Forelimb muscle (tissue), 1 donor: ENCODE measurements at places on chromosomes 4 and X. TPM values are rescaled to one million over a fixed set of nuclear protein-coding genes. Genes with fewer than 3 reads are reported as not detected.

- no peak for DNase-seq
Observed at GRCh38 chrX:116198810-116199209, 28.3 kb downstream of the AGTR2 start.

GRCh38 chr4:25913056-25913850, 767 bp upstream of the SMIM20 start:
- DNase-seq = no peak

- no peak for DNase-seq
Observed at GRCh38 chrX:29662101-29662500, 553.3 kb upstream of the MAGEB2 start.

DNA sequence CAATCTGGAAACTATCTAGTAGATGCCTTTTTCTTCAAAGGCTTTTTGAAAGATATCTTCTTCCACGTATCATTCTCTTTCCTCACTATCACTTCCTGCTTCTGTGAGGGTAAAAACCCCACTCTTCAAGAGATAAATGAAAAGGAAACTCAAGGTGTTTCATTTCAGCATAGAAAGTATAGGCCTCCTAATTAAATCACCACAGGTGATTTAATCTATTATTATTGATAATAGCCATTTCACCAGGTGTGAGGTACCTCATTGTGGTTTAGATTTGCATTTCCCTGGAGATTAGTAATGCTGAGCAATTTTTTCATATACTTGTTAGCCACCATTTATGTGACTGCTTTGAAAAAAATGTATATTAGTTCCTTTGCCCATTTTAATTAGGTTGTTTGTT, 92.0 kb upstream of the EMCN start:
- no peak for DNase-seq

- no peak for DNase-seq
Observed at GRCh38 chr4:39181520-39181904, 817 bp upstream of the WDR19 start.

DNA sequence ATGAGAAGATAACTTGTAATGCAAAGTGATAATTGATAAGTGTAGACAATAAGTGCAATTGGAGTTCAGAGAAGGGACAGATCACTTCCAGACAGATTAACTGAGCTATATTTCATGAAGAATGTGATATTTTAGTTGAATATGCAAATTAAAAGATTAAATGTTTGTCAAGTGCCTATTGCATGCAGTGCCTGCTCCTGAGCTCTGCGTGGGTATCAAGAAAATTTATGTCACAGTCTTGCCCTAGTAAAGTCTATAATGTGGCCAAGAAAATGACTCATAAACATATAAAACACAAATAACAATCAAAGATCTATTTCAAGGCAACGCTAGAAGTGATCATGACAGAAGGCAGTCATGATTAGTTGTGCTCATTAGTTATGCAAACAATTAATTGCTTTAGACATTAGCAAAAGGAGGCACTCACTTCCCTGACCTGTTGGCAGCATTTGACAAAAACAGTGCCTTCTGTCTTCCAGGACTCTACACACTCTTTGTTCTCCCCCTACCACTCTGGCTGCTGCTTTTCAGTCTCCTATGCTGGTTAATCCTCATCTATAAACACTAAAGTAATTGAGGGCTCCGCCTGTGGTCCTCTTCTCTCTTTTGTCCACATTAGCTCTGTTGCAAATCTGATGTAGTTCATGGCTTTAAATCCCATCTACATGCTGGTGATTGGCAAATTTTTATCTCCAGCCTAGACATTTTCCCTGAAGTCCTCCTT, 47.7 kb downstream of the ARHGEF38 start:
- DNase-seq = no peak

- DNase-seq = no peak
Observed at GRCh38 chr4:141646969-141647368, 10.6 kb downstream of the IL15 start.

DNA sequence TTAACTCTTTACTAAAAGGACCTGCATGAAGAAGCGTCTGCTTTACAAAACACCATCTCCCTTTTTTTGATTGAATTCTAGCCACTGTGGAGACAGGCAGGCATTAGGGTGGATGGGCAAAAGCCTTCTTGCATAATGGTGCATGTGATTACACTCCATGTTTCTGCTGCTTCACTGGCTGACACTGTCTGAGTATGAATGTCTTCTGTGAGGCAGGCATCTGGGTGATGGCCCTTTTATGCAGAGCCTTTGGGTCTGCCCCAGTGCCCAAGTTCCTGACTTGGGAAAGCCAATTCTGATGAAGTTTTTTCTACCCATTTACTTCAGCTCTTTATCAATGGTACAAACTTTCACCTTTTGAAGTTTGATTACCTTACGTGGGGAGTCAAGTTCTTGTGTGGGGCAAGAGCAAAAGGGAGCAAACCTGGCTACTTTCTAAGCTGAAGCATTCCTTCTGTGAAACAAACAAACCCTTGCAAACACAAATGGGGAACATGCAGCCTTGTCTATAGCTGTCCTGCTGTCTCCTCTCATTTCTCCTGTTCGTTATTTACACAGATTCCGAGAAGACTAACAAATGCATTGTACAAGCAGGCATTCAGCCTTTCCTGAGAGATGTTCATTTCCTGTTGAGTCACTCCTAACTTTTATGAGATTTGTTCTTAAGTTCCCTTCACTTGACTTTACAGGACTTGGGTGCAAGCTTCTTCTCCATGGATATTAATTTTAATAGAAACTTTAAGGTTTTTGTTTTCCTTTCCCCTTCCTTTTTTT, 301.9 kb downstream of the TLL1 start:
- DNase-seq = no peak

GRCh38 chr4:84841435-84841834, 125.1 kb downstream of the WDFY3 start:
- DNase-seq = no peak

- no peak for DNase-seq
Observed at GRCh38 chr4:74638001-74638400, 156.3 kb downstream of the BTC start.

DNA sequence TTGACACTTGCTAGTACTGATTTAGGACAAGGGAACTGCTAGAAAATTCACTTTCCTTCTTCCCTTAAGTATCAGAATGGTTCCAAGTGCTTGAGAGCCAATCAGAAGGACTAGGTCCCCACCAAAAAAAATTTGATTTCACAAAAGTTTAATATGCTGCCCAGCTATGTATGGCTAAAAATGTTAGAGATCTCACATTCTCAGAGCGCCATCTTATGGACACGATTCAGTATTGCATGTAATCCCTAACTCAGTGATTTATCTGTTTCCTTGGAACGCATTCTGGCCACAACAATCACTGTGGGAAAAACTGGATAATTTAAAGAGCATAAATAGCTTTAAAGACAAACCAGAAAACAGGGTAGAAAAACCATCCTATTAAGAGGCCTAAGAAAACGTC, 255.1 kb upstream of the GPC4 start:
- DNase-seq = peak; percentile 60

- DNase-seq = no peak
Observed at GRCh38 chr4:84493092-84493850, 5.8 kb downstream of the NKX6-1 start.

DNA sequence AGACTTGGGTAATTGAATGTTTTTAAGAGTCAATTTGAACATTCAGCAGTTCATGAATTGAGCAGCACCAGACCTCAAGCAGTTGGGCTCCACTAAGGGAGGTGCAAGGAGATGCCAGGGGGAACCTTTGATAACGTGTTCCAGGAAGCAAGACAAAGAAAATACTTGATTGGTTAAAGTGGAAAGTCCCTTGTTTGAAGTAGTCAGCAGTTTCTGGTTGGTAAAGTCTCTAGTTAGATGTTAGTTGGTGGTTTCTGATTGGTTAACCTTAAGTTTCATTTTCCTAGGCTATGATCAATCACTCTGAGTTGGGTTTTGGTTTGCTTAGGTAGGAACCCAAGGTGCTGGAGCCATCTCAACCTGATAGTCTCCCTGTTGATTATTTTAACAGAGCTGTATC, 4.0 kb downstream of the HERC6 start:
- no peak for DNase-seq

DNA sequence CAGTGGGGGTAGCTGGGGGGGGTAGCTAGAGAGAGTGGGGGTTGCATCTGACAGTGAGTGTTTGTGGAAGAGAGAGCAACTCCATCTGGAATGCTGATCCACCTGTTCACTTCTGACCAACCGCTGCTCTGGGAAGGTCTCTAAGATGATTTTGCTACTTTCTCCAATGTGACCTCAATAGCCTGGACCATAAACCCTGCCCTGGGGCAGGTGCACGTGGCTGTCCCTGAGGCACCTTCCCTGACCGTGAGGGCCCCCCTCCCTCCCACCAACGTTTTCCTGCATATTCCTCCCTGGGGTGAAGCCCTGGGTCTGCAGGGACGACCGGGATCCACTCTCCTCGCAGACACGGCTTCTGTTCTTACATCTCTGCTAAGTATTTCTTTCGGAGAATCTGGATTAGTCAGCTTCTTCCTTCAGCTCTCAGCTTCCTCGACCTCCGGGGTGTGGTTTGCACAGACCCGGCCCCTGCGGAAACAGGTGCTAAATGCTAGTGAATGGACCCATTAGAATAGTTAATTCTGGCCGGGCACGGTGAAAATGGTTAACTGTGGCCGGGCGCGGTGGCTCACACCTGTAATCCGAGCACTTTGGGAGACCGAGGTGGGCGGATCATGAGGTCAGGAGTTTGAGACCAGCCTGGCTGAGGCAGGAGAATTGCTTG, 21.4 kb upstream of the PLCXD1 start:
- no peak for DNase-seq

GRCh38 chr4:26520728-26521450, 30.6 kb upstream of the CCKAR start:
- no peak for DNase-seq

- DNase-seq = no peak
Observed at GRCh38 chrX:154436983-154437752, at the start of gene GDI1. Gene GDI1, plus strand, starts transcription at chrX:154437154. Its CDS starts 101 bp downstream, at chrX:154437255.

GRCh38 chr4:102469806-102470205, 31.4 kb upstream of the NFKB1 start:
- no peak for DNase-seq

DNA sequence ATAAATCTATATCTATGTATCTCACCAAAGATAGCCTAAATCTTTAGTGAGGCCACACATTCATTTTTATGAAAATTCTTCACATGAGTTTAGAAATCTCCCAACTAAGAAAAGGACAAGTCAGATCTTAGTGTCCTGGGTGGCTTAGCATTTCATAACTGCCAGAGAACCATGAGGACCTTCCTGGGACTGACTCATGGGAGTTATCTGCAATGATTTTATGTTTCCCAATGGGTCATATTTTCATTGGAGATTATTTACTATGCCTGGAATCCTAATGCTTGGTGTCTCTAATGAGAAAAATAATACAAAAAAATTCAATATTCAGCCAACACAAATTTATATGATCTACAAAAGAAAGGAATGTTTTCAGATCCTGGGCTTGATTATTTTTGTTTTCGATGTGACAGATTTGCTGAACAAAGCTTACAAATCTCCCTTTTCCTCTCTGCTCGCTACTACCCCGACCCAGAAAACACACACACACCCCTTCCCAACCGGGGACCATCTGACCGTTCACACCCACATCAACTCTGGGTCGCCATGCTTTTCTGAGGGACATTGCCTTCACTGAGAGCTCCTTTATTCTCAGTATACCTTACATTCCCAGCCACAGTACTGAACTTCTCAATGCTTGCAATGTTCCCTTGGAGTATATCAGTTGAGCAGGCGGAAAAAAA, 40.1 kb downstream of the SORBS2 start:
- no peak for DNase-seq

DNA sequence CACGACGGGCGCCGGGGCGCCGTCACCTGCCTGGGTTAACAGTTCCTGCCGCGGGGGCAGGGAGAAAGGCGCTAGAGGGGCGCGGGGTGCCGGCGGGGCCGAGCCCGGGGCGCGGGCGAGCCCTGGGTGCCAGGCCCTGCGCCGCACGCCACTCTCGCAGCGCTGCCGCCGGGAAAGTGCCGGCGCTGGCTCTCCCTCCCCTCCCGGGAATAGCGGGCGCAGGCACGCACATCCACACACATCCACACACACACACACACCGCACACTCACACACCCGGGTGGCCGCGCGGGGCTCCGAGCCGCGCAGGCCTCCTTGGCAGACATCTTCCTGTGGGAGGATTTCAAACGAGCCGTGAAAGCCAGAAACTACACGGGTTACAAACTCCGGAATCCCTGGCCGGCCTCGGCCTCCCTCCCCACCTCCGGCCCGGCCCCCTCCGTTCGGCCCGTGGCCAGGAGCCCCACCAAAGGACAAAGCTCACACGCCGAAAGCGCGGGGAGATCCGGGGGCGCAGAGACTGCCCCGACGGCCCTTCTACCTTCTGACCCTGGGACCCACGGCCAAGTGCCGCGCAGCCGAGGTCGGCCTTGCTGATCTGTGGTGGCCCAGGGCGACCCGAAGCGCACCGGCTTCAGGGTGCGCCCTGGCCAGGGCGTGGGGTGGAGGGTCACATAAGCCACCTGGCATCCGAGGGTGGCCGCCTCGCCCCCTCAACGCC, 92.3 kb downstream of the BCOR start:
- no peak for DNase-seq

DNA sequence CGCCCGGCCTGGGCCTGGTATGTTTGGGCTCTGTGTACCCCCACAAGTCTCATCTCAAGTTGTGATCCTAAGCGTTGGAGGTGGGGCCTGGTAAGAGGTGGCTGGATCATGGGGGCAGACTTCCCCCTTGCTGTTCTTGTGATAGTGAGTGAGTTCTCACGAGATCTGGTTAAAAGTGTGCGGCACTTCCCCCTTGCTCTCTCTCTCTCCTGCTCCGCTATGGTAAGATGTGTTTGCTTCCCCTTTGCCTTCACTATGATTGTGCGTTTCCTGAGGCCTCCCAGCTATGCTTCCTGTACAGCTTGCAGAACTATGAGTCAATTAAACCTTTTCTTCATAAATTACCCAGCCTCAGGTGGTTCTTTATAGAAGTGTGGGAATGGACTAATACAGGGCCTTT, 53.0 kb downstream of the CHST7 start:
- DNase-seq = no peak

- DNase-seq = no peak
Observed at GRCh38 chr4:20319825-20320612, 68.3 kb downstream of the SLIT2 start.

GRCh38 chr4:3388471-3389232, 53.1 kb upstream of the HGFAC start:
- no peak for DNase-seq

DNA sequence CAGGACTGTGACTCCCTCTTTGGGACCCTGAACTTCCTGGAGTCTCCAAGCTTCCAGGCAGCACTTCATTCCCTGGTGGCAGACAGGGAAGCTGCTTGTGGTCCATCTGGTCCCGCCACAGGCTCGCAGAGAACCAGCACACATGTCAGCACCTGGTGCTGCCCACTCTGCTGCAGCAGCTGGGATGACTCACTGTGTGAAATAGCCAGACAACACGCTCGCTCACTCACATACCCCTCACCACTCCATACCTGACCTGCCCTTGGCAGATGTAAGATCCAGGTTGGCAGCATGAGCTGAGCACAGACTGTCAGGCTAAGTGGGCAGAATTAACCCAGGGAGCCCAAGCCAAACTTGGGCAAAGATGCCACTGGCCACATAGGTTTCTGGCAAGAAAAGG, 613.5 kb downstream of the PCDH18 start:
- DNase-seq = no peak

NWD2 gene
- not detected for polyA plus RNA-seq

FAM236D gene
- polyA plus RNA-seq = not detected

CCDC110 gene
- polyA plus RNA-seq = 1.4 TPM

HCCS gene
- polyA plus RNA-seq = 27.5 TPM

SSX2 gene
- not detected for polyA plus RNA-seq

NPY1R gene
- polyA plus RNA-seq = 3.1 TPM

MAGED4B gene
- 29.7 TPM for polyA plus RNA-seq

SPANXB1 gene
- not detected for polyA plus RNA-seq

RTL5 gene
- 10.9 TPM for polyA plus RNA-seq

RHOXF2B gene
- polyA plus RNA-seq = not detected

ARL9 gene
- 0.13 TPM for polyA plus RNA-seq

TAF7L gene
- 0.25 TPM for polyA plus RNA-seq
